CD4-positive, alpha-beta T cell treated with Interleukin-10 for 1 hour (primary cell): ENCODE measurements at places on chromosomes 16 and 17.

DNA sequence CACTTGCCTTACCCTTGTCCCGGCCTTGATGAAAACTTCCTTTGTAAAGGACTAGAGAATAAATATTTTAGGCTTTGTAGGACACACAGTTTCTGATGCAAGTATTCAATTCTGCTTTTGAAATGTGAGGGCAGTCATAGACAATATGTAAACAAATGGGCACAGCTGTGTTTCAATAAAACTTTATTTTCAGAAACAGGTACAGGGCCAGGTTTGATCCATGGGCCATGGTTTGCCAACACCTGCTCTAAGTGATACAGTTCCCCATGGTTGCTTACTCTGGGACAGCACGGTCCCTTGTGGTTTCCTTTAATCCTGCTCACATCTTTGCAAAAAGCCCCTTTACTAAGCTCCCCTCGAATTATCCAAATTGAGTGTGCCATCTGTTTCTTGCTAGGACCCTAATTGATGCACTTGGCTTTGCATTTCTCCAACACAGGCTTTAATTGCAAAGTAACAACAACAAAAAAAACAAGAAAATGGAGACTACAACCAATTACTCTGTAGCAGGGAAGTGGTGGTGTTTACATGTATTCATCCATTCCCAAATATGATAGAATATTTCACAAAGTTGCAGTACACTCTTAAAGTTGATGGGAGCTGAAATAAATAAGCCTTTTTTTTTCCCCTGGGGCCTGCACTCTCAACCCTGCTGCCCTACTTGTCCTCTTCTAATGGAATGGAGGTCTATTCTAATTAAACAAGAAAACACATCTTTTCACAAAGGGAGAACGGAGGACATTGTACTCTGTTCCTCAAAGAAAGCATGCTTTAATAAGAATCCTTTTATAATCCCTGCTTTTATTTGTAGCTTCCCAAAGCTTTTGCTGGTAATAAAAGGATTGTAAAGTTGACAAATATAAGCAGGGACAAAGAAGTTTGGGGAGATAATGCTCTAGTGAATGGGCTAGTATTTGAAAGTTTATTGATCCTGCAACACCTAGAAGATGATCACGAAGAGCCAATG, 37.7 kb upstream of the TOX3 start:
- no peak for DNase-seq

GRCh38 chr16:19808061-19808641, 76.5 kb downstream of the GPRC5B start:
- no peak for DNase-seq

GRCh38 chr16:53518550-53519416, 15.8 kb upstream of the AKTIP start:
- peak; percentile 87 for DNase-seq

DNA sequence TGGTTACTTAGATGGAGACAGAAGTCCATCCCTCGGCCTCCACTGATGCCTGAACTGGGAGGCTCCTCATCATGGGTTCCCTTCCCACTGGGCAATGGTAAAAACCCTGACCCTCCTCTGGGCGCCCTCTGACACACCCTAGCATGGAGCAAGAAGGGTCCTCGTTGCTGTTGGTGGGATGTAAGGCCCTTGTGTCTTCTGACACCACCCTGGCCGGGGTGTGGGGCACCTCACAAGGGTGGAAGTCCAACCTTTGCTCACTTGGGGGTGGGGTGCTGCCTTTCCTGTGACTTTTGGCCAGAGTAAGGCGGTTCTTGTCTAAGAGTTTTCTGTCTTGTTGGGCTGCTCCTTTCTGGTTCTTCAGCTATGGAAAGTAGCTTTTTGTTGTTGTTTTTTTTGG, 28.7 kb downstream of the MPRIP start:
- DNase-seq, result no peak

DNA sequence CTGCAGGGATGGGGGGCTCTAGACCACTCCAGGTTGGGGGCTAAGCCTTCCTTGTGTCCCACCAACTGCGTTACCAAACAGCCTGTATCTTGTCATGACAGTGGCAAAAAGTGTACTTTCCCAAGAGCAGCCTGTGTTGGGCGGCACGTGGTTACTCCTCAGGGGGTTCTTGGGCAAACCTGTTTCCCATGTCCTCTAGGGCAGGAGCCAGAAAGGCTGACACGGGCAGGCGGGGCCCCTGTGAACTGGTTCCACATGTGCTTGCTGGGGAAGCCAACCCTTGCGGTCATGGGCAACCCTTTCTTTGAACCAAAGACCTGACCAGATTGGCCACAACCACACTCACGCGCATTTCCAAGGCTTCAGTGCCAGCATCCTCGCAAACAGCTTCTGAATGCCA, 228.5 kb downstream of the RBFOX3 start:
- DNase-seq, result no peak

GRCh38 chr16:12456355-12456754, 347.3 kb downstream of the CPPED1 start:
- DNase-seq, result no peak

DNA sequence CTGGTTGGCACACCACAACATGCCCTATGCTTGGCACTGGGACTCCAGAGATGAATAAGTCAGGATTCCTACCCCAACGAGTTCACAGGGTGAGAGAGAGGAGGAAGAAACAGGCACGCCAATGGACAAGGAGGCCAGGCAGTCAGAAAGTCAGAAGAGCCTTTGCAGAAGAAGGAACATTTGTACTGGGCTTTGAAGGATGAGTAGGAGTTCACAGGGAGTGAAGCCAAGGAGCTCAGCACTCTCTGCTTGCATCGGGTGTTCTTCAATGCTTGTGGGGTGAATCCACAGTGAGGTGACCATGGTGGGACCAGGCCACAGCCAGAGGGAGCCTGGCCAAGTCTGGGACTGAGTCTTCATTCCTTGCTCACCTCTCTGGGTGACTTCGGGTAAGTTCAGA, 47.5 kb downstream of the AIPL1 start:
- no peak for DNase-seq

- no peak for DNase-seq
These were observed 27.5 kb downstream of the ITGAE start for GRCh38 chr17:3773511-3773910.

- no peak for DNase-seq
These were observed 86.6 kb downstream of the C16orf95 start for GRCh38 chr16:87230571-87230970.

DNA sequence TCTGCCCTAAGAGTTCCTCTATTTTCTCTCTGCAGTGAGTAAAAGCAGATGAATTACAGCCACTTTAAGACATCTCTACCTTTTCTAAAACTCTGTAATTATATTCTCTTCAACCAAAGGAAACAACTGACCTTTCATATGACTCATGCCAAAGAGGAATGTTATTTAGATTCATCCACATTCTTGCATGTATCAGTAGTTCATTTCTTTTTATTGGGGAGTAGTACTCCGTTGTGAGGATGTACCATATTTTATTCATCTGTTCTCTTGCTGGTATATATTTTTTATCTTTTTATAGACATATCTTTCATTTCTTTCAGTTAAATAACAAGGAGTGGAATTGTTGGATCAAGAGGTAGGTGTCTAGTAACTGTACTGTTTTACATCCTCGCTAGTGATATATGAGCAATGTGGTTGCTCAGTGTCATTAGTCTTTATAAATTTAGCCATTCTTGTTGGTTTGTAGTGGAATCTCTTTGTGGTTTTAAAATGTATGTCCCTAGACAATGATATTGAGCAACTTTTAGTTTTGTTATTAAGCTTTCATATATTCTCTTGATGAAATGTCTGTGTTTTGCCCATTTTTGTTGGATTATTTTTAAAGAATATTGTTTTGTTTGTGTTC, 7.8 kb upstream of the MYH8 start:
- DNase-seq, result no peak

- no peak for DNase-seq
These were observed 3.6 kb downstream of the DLX3 start for GRCh38 chr17:49991409-49991808.

DNA sequence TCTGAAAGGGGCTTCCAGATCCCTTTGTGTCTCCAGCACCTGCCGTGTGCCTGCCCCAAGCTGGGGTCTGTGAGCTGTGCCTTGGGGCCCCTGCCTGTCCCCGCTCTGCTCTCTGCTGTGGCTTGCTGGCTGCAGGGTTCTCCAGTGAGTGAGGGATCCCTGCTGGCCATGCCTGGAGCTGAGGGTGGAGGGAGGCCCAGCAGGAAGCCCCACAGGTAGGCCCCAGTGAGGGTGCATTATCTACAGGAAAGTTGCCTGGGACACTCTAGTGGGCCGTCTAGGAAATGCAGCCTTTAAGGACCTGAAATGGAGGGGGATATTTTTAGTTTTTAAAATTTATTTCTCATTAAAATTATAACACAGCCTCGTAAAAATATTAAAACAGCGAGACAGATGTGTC, 50.9 kb downstream of the JPH3 start:
- DNase-seq, result no peak

DNA sequence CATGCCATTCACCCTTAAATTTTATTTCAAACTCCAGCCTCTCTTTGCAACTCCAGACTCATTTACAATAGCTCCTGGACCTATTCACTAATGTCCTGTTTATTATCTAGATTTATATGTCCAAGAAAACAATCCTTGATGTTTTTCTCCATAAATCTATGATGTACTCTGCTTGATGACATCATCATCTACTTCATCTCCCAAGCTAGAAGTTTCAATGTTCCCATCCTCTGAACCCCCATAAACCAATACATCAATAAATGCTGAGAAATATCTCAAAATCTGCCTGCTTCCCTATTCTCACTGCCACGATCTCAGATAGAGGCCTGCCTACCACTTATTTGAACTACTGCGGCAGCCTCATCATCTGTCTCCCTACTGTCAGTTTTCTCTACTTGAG, 4.2 kb downstream of the CEP112 start:
- DNase-seq, result no peak

DNA sequence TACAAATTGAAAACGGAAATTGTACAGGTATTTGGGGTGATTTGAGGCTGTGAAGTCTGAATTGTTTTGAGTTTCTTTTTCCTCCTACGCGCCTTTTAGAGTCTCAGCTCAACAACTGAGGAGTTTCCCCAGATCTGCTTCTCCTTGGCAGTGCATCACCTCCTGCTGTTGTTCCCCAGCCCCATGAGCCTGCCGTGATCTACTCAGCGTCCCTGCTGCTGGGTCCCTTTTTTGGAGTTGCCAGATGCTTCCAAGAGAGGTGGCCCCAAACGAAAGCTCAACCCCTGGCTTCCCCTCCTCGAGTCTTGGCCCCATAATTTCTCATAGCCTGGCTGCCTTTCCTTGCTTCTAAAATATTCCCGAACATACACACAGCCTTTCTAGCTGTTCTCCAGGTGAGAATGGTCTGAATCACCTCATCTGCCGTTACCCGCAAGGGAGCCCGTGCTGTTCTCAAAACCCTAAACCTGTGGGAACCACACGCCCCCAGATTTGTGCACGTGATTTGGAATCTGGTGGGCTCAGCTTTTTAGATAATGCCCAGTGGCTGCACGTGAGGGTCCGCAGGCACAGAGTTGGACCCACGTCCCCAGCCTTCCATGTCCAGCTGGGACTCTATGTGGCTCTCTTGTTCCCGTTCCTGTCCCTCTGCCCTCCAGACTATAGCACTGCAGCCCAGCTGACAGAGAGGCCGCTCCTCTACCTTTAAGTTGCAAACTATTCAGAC, 179.1 kb upstream of the CHMP6 start:
- no peak for DNase-seq

GRCh38 chr16:49781401-49781800, 74.5 kb downstream of the ZNF423 start:
- DNase-seq, result no peak

- DNase-seq, result no peak
These were observed 6.5 kb downstream of the MT1X start for GRCh38 chr16:56688762-56689161.

GRCh38 chr17:13378361-13378760, 223.4 kb downstream of the HS3ST3A1 start:
- no peak for DNase-seq

DNA sequence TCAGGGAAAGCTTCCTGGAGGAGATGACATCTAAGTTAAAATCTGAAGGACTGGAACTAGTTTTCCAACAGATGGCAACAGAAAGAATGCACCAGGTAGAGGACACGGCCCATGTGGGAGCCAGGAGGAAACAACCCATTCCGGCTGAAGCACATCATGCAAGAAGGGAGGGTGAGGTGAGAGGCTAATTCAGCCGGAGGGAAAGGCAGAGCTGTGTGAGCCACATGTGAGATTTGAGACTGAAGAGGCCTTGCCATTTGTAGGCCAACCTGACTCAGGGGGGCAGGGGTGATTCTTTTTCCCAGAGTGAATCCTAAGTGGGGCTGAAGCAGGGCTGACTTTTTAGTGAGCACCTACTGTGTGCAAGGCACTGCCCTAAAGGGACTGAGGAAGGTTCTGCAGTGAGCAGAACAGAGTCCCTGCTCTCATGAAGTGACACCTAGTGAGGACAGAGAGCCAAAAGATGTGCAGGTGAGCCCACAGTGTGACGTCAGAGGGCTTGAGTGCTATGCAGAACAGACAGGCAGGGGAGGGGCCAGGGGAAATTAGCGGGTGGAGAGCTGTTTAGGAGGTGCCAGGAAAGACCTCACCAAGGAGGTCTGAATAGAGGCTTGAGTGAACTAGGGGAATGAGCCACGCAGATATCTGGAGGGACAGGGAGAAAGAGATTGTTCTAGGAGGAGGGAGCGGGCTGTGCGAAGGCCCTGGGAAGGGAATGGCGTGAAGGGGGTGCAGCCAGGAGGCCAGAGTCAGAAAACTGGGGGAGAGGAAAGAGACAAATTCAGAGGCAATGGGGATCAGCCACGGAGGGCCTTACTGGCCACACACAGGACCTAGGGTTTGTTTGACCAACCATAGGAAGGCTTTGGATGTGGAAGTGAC, 19.8 kb upstream of the IL21R start:
- DNase-seq, result no peak

GRCh38 chr16:74249254-74249653, 47.4 kb upstream of the PSMD7 start:
- DNase-seq, result no peak

DNA sequence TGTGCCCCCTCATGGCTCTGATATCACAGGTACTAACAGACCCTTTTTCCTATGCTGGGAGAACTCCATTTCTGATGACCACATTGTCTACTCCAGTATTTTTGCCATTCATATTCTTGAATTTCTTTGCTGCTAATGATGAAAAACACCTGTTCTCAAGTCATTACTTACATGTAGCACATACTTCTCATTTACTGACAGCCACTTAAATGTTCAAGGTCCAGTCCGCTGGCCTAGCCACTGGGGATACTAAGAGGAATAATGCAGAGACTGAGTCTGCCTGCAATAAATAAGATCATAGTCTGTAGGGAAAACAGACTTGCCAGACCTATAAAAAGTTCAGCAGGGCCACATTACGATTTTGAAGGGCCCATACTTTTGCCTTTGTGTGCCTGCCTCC, 27.5 kb downstream of the TEX14 start:
- no peak for DNase-seq
